ENCODE measurements at places on chromosomes 2 and 18. TPM values are rescaled to one million over a fixed set of nuclear protein-coding genes. Genes with fewer than 3 reads are reported as not detected.
A peak's percentile ranks its signal among the peaks of the same experiment; 100 is the strongest.

TTC39C gene
- 69.7 TPM for total RNA-seq

PRKAG3 gene
- total RNA-seq = not detected

GNLY gene
- total RNA-seq = 1.3 TPM

RESP18 gene
- not detected for total RNA-seq

GALNT13 gene
- 5.2 TPM for total RNA-seq

KCNJ3 gene
- total RNA-seq = 0.08 TPM

ABCB11 gene
- total RNA-seq = 0.46 TPM

PPP1R1C gene
- 1.5 TPM for total RNA-seq

ANKRD30BL gene
- total RNA-seq = not detected

ICA1L gene
- 0.95 TPM for total RNA-seq

DNA sequence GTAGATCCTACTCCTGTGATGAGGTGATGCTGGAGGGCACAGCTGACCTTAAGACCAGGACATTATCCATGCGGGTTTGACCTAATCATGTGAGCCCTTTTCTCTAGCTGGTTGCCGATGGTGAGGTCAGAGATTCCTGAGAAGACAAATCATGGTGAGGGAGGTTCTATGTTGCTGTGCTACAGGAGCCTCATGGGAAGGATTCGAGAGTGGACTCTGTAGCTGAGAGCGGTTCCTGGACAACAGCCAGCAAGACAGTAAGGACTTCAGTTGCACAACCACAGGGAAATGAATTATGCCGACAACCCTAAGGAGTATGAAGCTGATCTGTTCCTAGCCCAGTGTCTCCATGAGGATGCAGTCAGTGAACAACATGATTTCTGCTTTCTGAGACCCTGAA, 80.4 kb downstream of the EPB41L3 start:
- peak; percentile 68 for DNase-seq

DNA sequence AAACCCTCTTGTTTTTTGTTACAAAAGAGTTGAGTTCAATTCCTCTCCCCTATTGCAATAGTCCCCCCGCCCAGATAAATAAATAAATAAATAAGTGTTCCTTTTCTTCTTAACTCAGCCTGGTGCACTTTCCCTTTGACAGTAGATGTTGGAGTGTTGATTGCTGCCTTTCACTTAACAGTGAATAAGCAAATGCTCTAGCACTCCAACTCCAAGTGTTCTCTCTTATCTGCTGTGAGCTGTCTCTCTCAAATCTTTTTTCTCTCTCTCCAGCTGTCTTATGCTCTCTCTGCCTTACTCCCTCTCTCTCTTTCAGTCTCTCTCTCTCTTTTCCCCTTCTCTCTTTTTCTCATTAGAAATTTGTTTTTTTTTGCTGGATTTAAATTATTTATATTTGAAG, 216.7 kb downstream of the TMX3 start:
- no peak for DNase-seq

GRCh38 chr2:15265889-15266288, 295.2 kb downstream of the NBAS start:
- no peak for DNase-seq

DNA sequence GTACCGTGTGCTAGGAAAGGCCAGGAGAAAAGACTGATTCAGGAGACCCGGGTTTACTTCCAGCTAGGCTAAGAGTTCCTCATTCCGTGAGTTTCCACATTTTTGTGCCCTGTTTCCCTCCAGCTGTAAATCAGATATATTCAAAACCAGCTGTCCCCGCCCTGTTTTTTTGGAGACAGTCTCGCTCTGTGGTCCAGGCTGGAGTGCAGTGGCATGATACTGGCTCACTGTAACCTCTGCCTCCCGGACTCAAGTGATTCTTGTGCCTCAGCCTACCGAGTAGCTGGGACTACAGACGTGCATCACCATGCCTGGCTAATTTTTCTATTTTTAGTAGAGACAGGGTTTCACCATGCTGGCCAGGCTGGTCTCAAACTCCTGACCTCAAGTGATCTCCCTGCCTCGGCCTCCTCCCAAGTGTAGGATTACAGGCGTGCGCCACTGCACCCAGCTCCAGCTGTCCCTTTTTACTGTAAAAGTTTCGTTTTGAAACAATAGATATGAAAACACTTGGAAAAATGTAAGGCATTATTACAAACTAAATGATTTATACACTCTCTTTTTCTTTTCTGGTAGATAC, 112.8 kb upstream of the SEC11C start:
- peak; percentile 34 for DNase-seq

DNA sequence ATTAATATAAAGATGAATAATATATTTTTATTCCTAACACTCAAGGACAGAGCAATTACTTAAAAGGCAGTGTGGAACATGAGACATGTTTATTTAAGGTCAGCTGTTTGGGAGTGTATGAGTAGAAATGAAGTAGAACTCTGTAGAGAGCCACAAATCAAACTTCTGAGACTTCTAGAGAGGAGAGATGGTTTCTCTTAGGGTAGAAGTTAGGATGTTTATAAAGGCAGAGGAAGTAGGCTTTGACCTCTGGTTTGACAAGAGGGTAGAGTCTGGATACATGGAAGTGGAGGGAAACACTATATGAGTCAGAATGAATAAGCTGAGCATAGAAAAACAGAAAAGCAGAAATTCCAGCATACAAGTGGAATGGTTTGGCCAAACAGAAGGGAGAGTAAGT, 262.1 kb upstream of the KLHL14 start:
- DNase-seq = no peak

DNA sequence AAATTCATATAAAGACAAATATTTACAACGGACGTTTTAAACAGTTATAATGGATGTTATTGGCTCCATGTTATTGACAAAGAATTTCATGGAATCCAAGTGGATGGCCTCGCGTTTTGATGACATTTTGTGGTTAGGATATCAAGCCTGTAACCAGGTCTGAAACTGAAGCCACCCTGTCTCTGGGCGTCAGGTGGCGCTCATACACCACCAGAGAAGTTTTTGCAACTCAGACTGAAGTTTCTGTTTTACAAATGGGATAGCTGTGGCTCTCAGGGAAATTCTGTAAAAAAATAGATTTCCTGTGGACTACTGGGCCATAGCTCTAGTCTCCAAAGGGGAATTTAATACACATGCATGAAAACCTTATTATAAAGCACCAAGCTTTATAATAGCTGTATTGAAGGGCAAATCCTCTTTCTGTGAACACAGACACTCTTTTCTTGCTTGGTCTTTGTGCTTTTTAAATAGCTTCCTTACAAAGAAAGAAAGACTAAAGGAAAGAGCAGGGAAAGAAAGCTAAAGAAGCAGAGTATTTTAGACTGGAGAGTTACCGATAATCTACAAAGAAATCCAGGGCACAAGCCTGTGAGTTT, 86.7 kb downstream of the C18orf54 start:
- no peak for DNase-seq

GRCh38 chr2:158716921-158717320, 78.2 kb upstream of the DAPL1 start:
- peak; percentile 56 for DNase-seq

GRCh38 chr2:121635371-121635770, 13.9 kb downstream of the CLASP1 start:
- no peak for DNase-seq

DNA sequence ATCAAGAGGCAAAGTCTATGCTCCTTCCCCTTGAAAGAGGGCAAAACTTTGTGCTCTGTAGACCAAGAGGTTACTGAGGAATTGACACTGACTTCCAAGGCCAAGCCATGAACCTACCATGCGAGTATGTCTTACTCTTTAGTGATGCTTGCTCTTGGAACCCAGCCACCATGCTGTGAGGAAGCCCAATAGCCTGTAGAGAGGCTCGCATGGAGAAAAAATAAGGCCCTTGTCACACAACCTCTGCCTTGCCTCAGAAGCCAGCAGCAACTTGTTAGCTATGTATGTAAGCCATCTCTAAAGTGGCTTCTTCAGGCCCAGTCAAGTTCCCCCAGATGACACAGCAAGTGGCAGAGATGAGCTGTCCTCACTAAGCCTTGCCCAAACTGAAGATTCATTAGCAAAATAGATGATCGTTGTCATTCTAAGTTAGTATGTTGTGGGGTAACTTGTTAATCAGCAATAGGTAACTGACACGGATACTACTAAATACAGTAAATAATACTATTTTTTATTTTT, 66.1 kb upstream of the RGPD5 start:
- DNase-seq = peak; percentile 17

- no peak for DNase-seq
Measured at GRCh38 chr2:138960191-138960590, 180.0 kb upstream of the NXPH2 start.

DNA sequence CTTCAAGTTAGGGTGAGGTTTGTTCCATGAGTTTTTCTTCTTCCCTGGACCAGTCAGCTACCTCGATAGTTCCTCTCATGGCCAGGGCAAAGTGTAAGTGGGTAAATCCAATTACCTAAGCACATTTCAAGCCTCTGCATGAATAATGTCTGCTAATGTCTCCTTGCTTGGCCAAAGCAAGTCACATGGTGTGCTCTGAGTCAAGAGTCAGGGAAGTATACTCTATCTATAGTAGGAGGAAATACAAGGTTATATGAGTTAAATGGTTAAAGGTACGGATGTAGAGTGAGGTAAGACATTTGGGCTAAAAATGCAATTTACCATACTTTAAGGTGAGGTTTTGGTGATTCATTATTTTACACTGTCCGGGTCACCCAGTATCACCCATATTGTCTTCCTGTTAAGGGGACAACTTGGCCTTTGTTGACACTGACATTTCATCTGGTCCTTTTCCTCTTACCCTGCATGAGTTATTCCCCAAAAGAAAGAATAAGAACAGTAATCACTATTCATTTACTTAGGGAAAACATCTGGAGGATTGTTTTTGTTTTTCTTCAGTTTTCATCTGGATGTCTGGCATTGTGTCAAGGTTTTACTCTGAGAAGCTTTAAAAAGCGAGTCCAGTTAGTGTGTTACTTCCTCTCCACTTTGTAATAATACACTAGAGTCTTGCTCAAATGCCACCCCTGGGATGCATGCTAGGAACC, 405.5 kb downstream of the RND3 start:
- DNase-seq = no peak

DNA sequence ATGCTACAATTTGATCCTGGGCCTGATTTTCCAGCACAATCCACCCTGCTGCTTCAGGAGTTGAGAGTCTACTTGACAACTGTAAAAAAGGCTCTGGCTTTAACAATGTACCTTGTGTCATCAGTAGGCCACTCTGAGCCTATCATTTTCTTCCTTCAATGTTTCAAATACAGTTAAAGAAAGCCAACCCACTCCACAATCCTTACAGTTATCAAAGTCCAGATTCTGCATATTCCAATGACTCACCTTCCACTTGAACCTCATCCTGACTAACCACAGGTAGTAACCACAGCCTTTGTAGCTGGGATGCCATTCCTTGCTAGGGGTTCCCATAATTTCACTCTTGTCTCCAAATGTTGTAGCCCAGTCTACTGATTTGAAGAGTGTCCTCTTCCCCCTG, 35.5 kb upstream of the AQP4 start:
- no peak for DNase-seq

DNA sequence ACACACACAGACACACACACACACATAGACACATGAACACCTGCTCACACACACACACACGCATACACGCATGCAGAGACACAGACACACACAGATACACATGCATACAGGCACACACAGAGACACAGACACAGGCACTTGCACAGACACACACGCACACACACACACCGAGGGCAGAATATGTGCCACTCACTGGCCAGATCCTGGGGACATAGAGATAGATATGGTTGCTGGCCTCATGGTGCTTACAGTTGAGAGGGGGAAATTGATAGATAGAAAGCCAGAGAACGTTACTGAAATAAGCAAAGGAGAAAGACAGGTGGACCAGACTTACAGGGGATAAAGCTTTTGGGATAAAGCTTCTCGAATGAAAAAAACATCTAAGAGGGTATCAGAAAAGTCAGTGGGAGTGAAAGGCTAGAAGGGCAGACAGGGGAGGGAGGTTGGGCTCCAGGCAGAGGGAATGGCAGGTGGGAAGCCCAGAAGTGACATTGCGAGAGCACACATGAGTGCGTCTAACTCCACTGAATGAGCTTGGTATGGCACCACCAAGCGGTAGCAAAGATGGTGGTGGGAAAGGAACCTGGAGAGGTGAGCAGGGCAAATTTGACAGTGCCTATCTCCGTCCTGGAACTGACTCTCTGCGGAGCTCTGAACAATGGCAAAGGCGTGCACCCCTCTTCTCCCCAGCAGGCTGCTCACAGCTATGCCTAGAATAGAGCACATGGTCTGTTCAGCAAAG, 390.1 kb upstream of the TRIB2 start:
- DNase-seq = no peak

GRCh38 chr2:152825834-152826233, 107.4 kb downstream of the ARL6IP6 start:
- DNase-seq = no peak

DNA sequence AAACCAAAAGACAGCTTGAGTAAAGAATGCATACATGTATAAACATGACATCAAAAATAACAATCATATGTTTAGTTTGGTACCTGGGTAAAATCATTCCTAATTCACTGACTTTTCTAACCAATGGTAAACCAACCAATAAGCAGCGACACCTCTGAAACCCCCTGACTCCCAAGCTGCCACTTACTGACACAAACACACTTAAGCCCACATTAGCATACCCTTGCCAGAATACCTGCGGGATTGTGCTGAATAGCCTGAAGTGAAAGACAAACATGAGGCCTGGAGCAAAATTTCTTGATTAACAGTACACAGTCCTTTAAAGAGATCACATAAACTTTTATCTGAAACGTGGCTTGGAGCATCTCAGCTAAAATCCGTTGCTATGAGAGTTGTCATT, 902.9 kb downstream of the TMEM182 start:
- no peak for DNase-seq

DNA sequence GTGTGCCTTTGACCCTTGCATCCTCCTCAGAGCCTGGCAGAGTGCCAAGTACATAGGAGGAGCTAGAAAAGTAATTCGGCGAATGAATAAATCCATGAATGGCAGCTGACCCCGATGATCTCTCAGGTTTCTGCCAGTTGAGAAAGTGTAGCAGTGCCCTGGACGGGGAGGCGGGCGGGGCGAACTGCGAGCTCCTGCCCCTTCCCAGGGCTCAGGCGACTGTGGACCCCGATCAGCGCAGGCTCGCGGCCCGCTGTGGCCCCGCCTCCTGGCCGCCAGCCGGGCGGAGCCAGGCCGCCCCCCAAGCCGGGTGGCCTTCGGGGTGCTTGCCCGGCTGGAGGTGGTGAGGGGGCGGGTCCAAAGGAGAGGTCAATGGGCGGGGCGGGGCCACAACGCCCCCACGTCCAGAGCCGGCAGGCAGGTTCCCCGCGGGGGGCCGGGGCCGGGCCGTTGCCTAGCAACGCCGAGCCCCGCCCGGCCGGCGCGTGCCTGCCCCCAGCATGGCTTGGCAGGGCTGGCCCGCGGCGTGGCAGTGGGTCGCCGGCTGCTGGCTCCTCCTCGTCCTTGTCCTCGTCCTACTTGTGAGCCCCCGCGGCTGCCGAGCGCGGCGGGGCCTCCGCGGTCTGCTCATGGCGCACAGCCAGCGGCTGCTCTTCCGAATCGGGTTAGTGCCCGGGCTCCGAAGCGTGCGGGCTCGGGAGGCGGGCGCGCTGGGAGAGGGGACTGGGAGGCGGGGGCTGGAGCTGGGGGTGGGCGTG, 30.6 kb upstream of the TMBIM1 start:
- DNase-seq = peak; percentile 90

DNA sequence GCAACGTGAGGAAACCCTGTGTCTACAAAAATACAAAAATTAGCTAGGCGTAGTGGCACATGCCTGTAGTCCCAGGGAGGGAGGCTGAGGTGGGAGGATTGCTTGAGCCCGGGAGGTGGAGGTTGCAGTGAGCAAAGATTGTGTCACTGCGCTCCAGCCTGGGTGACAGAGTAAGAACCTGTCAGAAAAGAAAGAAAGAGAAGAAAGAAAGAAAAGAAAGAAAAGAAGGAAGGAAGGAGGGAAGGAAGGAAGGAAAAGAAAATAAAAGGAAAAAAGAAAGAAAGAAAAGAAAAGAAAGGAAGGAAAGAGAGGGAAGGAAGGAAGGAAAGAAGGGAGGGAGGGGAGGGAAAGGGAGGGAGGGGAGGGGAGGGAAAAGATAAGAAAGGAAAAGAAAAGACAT, 89.9 kb upstream of the HPCAL1 start:
- DNase-seq = no peak
